ENCODE measurements at places on chromosomes 3 and 15. TPM values are rescaled to one million over a fixed set of nuclear protein-coding genes. Genes with fewer than 3 reads are reported as not detected.

The CCDC39 gene
- 0.64 TPM for total RNA-seq

The ALDH1A2 gene
- total RNA-seq: 7.5 TPM

The SNTN gene
- not detected for total RNA-seq

The UROC1 gene
- total RNA-seq: not detected

The LAMB2 gene
- total RNA-seq: 310 TPM

The TMEM39A gene
- total RNA-seq: 61.9 TPM

- DNase-seq: no peak
Observed at GRCh38 chr3:114436182-114436581, 142.4 kb downstream of the TIGIT start.

GRCh38 chr3:127809211-127809610 is 13.1 kb downstream of the MGLL start:
- peak; percentile 24 for DNase-seq

GRCh38 chr3:13296662-13297061 is 123.5 kb downstream of the NUP210 start:
- no peak for DNase-seq
